Skeletal muscle cell (primary cell): ENCODE measurements at places on chromosomes 4 and X.

DNA sequence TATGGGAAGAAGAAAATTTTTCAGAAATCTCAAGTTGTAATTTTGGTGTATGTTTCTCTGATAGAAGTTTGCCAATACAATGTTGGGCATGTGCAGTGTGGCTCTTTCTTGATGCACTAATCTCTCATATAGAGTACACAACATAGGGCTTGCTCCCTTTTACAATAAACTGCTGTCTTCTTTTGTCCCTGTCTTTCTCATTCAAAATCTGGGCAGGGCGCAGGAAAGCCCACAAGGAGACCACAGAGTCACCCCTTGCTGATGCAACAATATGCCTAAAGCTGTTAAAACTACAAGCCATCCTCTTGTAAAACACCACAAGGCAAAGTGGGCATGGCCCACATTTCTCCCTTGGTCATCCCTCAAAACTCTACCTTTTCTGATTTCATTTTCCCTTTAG is 63.4 kb upstream of the TBC1D9 start:
- DNase-seq: no peak

DNA sequence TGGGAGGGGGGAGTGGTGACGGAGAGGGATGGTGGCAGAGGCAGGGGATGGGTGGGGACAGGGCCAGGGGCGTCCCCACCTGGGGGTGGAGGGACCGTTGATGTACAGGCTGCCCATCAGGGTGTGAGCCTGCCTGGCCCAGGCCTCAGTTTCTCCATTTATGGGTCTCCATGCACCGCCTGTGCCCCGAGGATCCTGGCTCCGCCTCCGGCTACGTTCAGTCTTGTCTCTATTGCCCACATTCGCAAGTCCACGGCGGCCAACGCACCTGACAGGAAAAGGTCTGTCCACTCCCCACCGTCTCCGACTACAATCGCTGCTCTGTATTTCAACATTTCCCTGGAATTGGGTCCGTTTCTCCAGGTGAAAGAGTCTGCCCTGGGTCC is 96.3 kb upstream of the NKX1-1 start:
- DNase-seq: no peak

DNA sequence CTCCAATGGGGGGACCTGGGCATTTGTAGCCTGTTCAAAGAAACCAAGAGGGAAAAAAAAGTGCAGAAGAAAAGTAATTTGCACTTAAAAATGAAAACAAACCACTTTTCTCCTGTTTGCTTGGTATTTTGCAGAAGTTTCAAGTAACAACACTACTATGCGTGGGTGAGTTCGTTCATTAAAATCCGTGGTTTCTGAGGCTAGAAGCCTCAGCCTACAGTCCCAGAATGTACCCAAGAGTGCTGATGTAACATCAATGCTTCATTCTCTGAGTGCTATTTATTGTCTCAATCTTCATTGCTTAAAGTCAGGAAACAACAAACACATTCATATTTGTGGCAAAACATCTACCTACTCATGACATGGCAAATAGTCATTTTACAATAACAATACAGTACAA is 29.2 kb downstream of the LGI2 start:
- DNase-seq: no peak

- DNase-seq: peak; percentile 70
Measured at GRCh38 chrX:41923211-41923977, at the start of gene CASK. TSS of gene CASK (minus strand) at chrX:41923554. CDS start at chrX:41922988, 566 bp downstream.

- no peak for DNase-seq
Measured at GRCh38 chr4:26947318-26947717, 86.7 kb downstream of the STIM2 start.

GRCh38 chr4:47075262-47075661 is 43.9 kb downstream of the GABRB1 start:
- DNase-seq: peak; percentile 25

DNA sequence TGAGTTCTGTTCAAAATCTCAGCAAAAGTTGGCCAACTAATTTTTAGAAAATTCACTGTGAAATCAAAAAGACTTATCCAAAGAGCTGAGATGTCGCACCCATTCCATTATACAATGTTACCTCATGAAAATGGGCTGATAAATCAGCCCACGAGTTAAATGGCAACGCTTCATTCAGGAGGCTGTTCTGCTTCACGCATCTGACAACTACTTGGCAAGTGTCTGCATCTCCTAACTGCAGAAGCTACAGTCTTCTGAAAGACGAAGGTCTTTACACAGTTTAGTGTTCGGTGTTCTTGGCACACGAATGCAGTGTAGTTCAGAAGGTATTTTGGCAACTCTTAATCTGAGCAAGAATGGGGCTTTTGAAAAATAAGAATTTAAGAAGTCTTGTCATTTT is 166.6 kb upstream of the DKK2 start:
- DNase-seq: no peak

DNA sequence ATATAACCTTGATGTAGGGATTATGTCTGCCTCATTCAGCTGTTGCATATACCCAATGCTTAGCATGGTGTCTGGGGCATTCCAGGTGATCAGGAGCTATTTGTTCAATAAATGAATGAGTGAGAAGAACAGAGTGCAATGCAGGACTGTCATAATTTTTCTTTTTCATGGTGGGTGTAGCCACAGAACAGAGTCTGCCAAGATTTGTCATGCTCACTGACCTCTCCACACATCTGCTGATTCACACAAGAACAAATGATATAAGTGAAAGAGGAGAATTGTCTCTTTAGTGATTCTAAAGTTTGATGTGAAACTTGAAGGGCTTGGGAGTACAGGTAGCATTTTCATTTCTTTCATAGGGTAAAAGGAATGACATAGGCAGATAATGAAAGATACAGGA is 64.4 kb upstream of the TEX13D start:
- no peak for DNase-seq

DNA sequence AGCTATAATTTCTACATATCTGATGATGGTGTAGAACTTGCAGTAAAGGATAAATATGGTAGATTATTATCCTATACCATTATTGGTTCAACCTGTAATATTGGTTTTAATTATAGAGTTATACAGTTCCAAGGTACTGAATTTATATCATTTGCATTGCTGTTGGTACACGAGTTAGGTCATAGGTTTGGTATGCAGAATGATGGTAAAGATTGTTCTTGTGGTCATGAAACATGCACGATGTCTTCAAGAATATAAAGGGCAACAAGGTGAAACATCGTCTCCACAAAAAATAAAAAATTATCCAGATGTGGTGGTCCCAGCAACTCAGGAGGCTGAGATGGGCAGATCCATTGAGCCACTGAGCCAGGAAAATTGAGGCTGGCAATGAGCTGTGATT is 99.6 kb downstream of the ADAM29 start:
- no peak for DNase-seq
